SW 1271 (cell line): ENCODE measurements at places on chromosomes 7 and 10.

- no peak for DNase-seq
These were observed 122.1 kb downstream of the RPS24 start for GRCh38 chr10:78155722-78156121.

DNA sequence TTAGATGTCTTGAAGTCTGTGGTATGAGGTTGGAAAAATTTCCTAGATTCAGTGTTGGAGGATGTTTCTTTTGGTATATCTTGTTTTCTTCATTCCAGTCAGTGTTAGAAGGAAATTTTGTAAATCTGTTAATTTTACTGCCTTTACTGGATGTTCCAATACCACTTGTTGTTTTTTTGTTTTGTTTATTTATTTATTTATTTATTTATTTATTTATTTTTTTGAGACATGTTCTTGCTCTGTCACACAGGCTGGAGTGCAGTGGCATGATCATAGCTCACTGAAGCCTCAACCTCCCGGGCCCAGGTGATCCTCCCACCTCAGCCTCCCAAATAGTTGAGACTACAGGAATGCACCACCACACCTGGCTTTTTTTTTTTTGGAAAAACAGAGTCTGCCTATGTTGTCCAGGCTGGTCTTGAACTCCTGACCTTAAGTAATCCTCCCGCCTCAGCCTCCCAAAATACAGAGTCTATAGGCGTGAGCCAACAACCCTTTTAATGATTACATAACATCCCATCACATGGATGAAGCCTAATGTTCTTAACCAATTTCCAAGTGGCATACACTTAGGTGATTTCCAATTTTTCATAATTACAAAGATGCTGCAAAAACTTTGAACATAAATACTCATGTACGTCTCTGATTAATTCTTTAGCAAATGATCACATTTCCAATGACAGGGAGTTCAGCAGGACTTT is 52.8 kb upstream of the WAC start:
- no peak for DNase-seq

GRCh38 chr7:105020926-105021325 is 6.9 kb downstream of the KMT2E start:
- DNase-seq = no peak

GRCh38 chr10:15395935-15396334 is 24.8 kb upstream of the FAM171A1 start:
- no peak for DNase-seq

- peak; percentile 29 for DNase-seq
These were observed 18.6 kb downstream of the OCM2 start for GRCh38 chr7:97971120-97971989.
